Left hindlimb (tissue), 1 donor: ENCODE measurements at places on chromosomes 12 and 14.

GRCh38 chr14:102540315-102541028 is 30.9 kb upstream of the ANKRD9 start:
- DNase-seq, result peak; percentile 90

DNA sequence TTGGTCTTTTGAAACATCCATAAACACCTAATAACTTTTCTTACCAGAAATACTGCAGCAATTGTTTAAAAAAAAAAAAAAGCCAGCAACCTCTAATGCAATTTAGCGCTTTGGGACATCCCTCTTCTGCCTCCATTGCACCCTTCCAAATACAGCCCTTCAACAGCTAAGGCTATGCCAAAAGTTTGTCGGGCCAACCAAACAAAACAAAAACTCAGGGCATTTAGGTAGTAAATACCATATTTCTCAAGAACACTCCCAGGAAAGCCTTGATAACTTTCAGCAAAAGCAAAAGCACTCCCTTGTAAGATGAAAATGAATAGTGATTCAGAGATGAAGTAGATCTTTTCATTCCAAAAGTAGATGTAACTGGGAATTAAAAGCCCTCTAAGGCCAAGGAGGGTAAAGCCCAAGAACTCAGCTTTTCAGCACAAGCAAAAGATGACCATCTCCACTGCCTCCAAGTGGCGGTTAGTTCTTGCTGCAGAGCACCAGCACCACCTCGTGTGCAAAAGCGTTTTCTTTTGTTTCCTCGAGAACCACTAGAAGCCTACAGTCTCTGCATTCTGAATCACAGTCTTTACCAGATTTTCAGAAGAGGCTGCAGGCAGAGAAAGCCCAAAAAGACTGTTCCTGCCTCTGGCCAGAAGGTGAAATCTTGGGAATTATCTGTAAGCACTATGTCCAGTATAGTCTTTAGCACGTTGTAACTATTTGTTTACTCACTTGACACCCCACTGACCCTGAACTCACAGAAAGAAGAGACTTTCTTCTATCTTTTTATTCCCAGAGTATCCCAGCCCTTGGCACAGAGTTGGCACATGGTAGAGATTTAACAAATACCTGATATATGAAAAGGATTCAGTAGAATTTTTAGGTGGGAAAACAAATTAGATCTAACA is 53.1 kb downstream of the SIX6 start:
- DNase-seq, result peak; percentile 77

GRCh38 chr12:65930114-65930828 is 106.0 kb downstream of the HMGA2 start:
- no peak for DNase-seq

DNA sequence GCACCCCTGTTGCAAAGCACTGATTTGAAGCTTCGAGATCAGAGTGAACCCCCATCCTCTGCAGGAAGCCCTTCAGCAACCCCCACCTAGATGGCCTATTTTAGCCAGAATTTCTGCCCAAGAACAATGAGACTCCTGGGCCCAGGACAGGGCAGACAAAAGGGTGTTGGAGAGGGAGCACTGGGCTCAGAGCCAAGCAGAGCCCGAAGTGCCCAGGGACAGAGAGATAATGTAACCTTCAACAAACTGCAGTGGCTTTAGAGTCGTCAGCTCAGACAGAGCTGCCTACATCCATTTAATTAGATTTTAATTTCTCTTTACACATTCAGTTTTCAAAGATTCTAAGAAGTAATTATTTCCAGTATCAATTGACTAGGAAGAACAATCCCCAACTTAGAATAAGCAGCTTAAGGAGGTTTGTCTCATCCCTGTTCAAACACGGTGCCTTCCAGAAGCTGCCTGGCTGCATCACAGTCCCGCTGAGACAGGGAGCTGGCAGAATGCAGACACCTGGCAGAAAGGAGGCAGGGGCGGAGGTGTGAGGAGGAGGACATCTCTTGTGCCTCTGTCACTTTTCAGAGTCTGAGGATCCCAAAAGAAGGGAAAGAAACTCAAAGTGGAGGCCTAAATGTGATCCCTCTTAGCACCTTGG is 504.9 kb upstream of the CCDC196 start:
- no peak for DNase-seq

DNA sequence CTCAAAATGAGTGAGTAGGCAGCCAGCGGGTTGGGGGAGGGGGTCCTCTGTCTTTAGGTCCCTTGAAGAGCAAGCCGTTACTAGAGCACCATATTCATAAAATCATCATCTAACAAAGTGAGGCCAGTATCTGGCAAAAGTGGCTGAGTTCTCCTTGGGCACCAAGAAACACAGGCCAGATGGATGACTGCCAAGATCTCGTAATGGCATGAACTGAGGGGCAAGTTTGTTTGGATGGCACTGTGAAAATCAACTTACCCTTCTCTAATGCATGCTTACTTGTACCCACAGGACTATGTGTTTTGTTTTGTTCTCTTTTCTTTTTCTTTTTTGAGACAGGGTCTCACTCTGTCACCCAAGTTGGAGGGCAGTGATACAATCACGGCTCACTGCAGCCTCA is 41.6 kb downstream of the GNPTAB start:
- DNase-seq, result no peak

DNA sequence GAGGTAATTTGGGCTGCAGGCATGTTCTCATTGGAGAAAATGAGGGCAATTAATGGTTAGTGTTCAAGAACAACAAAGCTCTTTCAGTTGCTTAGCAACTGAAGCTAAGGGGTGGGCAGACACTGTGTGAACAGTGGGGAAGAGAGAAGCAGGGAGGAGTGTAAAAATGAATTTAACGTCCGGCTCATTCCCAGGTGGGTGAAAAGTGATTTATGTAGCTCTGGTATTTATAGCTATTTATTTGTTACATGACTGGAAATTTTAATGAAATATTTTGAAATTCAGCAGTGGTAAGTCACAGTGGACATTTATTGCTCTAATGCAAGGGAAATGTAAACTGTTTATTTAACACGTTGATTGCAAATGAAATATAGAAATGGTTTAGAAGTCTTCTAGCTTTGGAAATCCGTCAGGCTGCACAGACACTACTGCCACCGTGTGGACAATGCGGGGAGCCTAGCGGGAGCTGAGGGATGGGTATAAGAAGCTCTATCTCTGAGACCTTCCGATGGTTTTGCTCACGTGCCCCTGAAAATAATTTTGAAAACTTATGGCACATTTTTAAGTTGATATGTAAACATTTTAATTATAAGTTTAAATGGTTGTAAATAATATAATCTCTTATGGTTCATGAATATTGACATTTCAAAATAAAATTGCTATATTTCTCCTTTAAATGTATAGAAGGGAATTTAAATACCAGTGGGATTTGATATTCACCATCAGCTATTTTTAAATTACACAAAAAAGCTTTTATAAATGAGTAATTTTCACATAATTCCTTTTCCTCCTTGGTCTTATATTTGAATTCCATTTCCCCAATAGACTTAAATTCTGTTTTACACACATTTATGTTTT is 54.4 kb downstream of the E2F7 start:
- DNase-seq, result peak; percentile 86

- DNase-seq, result peak; percentile 52
These were observed 525 bp upstream of the FAR2 start for GRCh38 chr12:29148596-29148910.

- peak; percentile 67 for DNase-seq
These were observed 160.7 kb upstream of the CCND2 start for GRCh38 chr12:4112734-4113325.
